ENCODE measurements at places on chromosomes 1 and 21.

DNA sequence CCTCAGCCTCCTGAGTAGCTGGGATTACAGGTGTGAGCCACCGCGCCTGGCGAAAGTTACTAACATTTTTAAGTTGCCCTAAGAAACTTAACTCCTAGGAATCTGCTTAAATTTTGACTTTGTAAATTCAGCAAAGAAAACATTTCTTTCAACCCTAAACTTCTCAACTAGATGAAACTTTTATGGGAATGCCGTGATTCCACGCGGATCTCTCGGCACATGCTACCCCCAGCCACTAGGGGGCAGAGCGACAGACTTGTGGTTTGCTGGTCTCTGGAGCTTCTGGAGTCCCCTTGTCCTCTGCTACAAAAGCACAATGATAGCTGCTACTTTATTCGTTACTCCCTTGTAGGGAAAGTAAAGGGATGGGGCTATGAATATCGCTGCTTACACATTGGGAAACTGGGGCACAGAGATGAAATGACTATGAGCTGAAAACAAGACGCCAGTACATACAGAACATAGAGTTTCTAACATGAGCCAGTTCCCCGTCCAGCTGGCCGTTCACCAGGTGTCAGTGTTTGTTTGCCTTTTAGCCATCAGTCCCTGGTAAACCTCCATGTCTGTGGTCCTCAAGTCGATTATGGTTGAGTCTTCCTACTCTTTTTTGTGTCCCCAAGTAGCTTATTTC is 114.7 kb downstream of the PBX1 start:
- no peak for DNase-seq

DNA sequence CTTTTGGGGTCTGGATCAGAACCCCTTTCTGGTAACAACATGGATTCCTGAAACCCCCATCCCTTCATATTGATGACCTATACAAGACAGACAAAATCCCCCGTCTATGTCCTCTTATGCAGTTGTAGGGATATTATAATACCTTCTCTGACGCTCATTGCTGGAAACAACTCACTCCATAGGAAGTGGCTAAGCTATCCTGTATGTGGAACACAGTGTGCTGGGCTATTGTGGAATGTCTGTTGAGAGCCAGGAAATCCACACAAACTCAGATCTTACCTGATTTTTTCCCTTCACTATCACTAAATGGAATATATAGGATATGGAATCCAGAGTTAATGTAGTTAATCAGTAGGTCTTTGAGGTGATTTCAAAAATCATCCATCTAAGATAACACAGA is 17.7 kb upstream of the PIK3R3 start:
- DNase-seq: no peak

GRCh38 chr1:235313931-235314678 is 13.9 kb downstream of the ARID4B start:
- DNase-seq: no peak

GRCh38 chr21:29287383-29287782 is 11.3 kb upstream of the BACH1 start:
- DNase-seq: no peak

GRCh38 chr1:78047106-78047505 is 1.3 kb downstream of the GIPC2 start:
- no peak for DNase-seq

GRCh38 chr1:64310760-64311159 is 107.3 kb downstream of the UBE2U start:
- no peak for DNase-seq

- DNase-seq: no peak
Observed at GRCh38 chr1:66438062-66438461, 95.9 kb upstream of the SGIP1 start.

DNA sequence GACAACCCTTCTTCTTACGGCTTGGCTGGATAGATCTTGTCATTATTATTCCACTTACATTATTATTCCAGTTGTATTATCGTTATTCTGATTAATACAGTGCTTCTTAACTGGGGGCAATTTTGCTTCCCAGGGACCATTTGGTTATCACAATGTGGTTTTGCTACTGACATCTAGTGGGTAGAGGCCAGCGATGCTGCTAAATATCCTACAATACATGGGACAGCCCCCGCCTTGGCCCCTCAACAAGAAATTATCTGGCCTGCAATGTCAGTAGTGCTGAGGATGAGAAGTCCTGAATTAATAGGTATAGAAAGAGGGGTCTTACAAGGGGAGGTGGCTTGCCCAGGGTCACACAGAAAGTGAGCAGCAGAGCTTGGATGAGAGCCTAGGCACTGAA is 105.6 kb downstream of the PTPRU start:
- DNase-seq: no peak

DNA sequence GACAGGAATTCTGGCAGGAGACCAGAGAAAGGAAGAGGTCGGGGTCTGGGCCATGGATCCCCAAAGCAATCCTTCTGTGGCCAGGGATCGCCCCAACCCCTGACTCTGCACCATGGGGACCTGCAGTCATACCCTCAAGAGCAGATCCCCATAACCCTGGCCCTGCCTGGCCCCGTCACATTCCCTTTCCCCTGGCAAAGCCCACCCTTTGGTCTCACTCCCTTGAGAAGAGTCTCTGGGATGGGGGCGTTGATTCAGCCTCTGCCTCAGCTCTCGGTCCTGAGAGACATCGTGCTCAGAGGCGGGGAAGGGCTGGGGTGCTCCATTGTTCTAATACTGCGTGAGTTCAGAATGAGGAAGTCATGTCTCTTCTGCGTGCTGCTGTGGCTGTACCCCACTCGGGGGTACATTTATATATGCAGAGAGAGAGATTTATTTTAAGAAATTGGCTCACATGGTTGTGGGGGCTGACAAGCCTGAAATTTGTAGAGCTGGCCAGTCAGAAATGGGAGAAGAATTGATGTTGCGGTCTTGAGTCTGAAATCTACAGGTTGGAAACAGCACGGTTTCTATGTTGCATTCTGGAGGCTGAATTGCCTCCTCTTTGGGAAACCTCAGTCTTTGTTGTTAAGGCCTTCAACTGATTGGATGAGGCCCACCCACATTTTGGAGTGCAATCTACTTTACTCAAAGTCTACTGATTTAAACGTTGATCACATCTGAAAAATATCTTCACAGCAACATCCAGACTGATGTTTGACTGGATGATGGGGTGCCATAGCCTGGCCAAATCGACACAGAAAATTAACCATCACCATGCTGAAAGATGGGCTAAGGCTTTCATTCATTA is 4.2 kb upstream of the PADI2 start:
- no peak for DNase-seq

- DNase-seq: no peak
Observed at GRCh38 chr1:90474731-90475130, 242.4 kb downstream of the BARHL2 start.

DNA sequence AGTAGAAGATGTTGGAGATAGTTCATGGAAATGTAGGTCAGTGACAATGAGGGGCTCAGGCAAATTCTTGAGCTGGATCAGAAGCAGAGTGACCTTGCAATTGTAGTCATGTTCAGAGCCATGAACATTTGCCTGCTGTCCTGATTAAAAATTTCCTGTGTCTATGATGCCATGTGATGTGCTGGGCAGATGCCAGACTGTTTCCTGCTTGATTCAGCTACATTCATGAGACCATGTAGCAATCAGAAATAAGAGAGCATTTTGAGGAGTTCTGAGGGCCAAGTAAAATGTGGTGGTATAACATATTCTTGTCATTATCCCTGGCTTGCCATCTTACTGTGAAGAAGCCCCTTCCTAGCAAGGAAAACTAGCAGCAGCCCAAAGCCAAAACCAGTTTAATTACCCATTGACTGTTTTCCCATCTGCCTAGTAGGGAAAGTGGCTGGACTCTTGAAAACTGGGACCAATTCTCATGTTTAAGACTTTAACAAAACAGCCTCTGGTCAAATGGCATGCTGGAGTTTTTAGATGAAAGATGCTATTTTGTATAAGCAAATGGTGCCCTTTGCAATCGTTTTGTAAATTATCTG is 118.3 kb downstream of the NOS1AP start:
- no peak for DNase-seq

DNA sequence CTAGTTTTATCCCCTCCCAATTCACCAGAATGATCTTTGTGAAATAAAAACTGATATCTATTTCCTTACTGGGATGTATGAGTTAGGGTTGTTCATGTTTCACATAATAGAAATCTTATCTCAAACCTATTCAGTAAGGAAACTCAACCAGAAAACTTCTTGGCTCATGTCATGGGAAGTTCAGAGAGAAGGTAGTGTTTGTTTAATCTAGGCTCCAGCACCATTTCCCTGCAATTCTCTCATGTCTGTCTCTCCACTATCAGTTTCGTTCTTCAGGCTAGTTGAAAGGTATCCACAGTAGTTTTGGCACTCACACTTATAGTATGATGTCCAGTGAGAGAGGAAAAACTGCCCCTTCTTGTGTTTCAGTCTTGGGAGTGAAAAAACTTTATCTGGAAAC is 34.6 kb upstream of the UHMK1 start:
- DNase-seq: no peak

GRCh38 chr1:153343811-153344717 is 4.6 kb downstream of the PGLYRP4 start:
- no peak for DNase-seq

DNA sequence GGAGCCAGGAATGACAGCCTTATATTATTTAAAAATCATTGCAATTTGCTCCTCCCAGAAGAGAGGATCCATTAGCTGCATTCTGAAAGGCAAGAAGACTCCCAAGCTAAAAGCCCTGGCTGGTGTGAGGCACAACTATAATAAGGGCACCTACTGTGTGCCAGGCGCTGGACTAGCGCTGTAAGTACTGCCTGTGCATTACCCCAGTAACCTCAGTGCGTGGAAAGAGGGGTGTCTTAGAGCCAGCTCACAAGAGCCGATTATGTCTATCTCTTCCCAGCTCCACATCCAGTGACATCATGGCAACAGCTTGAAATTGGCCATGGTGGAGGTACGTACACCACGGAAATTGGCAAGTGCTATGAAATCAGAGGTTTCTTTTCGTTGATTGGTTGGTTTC is 141.7 kb upstream of the IRF2BP2 start:
- no peak for DNase-seq

DNA sequence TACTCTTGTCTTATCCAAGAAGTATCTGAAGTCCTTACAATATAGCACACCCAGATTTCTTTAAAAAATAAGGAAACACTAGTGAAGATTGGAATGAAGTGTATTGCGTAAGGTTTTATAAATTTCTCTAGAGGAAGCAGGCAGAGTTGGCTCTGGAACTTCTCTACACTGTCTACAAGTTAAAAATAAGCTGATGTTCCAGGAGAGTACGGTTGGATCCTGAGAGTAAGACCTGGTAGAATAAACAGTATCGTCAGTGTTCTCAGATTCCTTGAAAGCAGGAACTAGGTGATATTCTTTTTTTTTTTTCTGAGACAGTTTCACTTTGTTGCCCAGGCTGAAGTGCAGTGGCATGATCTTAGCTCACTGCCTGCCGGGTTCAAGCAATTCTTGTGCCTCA is 107.9 kb downstream of the USP25 start:
- DNase-seq: no peak

GRCh38 chr1:219020386-219020785 is 153.3 kb upstream of the LYPLAL1 start:
- no peak for DNase-seq

DNA sequence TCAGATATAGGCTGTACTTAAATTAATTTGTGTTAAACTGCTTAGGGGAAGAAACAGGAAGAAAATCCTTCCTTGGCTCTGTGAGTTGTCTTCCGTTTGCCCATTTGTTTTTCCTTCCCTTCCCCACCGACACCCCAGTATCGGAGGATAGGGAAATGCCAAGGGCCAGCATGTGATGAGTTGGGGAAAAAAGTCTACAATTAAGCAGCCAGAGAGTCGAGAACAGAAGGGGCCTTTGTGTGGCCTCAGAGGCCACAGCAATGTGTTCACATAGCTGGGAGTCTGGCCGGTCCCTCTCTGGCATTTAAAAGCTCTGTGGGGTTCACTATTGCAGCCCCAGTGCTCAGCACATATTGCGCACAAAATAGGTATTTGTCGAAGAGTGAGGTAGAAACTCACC is 489.3 kb downstream of the MATN1 start:
- DNase-seq: no peak

DNA sequence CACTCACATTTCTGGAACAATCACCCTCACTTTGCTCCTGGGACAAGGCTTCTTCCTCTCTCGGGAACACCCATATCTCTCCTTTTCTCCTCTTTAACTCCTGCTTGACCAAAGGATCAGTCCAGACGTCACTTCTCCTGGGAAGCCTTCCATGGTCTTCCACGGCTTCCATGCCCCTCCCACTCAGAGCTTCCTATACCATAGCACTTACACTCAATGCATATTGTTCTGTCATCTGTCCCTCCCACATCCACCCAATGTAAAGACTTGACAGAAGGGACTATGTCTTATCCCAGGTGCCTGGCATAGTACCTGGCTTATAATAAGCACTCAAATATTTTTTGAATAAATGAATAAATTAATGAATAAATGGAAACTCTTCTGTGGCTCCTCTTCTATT is 28.2 kb downstream of the CD34 start:
- no peak for DNase-seq

GRCh38 chr1:228782662-228783417 is 47.6 kb downstream of the RHOU start:
- DNase-seq: no peak

DNA sequence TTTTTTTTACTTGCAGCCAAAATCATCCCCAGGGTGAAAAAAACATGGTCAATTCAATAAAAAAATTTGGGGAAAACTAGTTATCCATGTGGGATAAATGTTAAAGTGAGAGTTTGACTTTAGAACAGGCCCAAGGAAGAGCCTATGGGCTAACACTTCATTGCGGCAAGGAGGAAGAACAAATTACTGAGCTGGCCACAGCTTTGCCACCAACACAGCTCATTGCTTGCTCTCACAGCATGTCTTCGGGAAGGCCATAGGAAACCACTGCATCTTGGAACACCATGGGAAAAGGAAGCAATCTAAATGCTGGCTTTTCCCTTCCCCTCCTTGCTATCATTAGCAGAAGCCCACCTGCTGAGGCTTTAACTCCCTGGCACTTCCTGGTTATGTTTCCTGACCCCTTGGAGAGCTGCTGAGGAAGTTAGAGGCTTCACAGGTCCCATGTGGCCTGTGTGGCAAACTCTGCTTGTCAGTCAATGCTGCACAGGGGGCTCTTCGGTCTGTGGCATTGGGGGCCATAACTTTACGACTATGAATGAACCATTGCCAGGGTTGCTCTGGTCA is 86.0 kb downstream of the SLC25A24 start:
- no peak for DNase-seq

GRCh38 chr1:198893763-198894444 is 255.1 kb downstream of the PTPRC start:
- DNase-seq: no peak

DNA sequence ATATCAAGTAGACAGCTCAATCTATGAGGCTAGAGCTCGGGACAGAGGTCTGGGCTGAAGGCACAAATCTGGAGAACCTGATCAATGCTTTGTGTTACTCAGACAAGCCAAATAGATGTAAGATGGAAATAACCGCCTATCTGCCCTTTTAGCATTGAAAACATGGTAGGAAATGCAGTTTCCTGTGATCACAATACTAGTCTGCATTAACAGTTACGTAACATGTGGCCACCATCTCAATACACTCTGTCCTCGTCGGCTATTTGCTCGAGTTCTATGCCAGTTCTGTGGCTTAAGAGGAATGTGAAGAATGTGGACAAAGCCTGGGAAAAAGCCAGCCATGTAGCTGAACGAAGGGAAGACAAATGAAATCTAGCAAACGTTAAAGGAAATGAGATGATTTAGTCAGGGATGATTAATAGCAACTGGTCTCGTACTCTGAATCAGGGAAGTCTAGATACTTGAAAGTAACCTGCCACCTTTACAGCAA is 73.3 kb downstream of the HSF2BP start:
- DNase-seq: no peak

GRCh38 chr1:30488324-30488913 is 235.0 kb downstream of the MATN1 start:
- DNase-seq: no peak

- DNase-seq: no peak
Observed at GRCh38 chr1:117573386-117574023, 32.3 kb upstream of the TENT5C start.

- no peak for DNase-seq
Observed at GRCh38 chr1:16101623-16102022, 28.2 kb upstream of the FAM131C start.

Measured in cerebellar nuclear complex (tissue), 1 donor.